T-helper 1 cell (primary cell): ENCODE measurements at places on chromosomes 6 and 20.
A peak's percentile ranks its signal among the peaks of the same experiment; 100 is the strongest.

- peak; percentile 44 for DNase-seq
These were observed 63.1 kb upstream of the KLHL31 start for GRCh38 chr6:53728570-53729194.

DNA sequence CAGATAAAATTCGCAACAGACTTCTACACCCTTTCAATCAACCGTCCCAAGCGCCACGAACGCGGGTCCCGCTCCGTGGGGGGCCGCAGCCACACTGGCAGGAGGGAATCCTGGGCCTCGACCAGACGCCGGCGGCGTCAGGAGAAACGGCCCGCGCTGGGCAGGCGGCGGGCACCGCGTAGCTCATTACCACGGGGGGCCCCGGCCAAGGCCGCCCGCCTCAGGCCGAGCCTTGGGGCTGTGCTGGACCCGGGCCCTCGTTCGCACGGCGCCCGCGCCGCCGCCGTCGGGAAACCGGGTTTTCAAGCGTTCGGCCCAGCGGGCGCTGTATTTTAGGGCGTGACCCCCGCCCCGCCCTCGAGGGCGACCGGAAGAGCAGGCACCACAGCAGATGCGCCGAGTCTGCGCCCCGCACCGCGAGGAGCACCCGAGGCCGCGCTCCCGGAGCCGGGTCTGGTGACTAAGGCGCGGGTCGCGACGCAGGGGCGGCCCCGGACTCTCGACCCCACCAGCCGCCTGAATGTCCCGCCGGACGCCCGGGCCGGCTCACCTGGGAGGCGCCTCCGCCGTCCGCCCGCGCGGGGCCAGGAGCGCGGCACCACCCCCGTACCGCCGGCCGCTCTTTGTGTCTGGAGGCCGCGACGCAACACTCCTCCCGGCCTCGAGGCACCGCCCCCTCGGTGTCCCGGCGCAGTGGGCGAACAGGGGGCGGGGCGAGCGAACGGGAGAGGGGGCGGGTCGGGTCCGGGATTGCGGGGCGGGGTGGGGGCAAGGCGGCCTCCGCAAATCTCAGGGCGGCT, at the start of gene NINL:
Gene NINL, minus strand, starts transcription at position 627 of the 800 bp plus-strand sequence. CDS start 58,944 bp downstream, outside the sequence.
- DNase-seq = peak; percentile 27

- no peak for DNase-seq
These were observed 63.6 kb downstream of the SSR1 start for GRCh38 chr6:7249391-7249790.

DNA sequence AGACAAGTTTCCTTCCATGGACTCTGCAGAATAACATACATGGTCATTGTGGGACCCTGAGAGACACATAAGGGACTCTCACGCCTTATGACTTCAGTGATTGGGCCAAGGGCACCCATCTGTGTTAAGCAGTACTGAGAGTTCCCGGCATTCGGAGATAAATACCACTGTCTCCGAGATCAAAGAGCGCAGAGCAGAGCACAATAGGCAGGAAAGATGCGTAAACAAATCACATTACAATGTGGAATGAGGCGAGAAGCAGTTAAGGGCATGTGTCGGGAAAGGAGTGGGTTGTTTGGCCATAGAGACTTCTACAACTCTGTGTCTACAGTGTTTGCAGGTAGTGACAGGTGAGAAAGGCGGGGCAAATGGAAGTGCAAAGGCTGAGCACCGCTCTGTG, 57.6 kb downstream of the NRSN1 start:
- DNase-seq = no peak

DNA sequence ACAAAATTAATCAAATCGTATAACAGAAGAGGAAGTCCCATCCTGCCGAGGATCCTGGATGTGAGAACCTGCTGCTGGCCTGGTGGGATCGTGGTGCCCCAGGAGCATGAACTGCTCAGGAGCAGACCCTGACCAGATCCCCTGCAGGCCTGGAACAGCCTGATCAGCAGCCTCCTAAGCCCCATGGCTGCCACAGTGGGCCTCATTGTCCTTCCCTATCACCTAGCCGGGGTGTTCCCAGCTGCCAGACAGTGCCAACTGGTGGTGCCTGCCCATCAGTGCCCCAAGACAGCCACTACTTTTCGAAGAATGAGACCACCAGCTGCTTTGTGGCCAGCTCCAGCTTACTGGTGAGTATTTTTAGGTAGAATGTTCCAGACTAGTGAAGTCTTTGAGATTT, 19.6 kb upstream of the MAS1L start:
- DNase-seq = no peak

- no peak for DNase-seq
These were observed 23.8 kb upstream of the TMEM30A start for GRCh38 chr6:75308250-75308988.

DNA sequence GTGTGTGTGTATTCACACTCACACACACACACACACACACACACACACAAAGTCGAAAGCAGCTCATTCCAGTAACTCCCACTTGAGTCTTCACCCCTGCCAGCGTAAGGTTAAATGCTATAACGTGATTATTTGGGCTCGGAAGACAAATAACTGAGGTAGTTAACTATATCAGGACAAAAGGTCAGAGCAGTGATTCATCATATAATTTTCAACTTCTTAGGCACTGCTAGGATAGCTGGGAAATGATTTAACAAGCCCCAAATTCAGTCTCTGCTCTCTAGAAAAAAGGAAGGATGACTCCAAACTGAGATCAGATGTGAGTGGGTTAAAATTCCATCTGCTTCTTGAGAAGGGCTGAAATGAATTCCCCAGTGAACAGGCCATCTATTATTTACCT, 30.7 kb downstream of the HDGFL1 start:
- no peak for DNase-seq

DNA sequence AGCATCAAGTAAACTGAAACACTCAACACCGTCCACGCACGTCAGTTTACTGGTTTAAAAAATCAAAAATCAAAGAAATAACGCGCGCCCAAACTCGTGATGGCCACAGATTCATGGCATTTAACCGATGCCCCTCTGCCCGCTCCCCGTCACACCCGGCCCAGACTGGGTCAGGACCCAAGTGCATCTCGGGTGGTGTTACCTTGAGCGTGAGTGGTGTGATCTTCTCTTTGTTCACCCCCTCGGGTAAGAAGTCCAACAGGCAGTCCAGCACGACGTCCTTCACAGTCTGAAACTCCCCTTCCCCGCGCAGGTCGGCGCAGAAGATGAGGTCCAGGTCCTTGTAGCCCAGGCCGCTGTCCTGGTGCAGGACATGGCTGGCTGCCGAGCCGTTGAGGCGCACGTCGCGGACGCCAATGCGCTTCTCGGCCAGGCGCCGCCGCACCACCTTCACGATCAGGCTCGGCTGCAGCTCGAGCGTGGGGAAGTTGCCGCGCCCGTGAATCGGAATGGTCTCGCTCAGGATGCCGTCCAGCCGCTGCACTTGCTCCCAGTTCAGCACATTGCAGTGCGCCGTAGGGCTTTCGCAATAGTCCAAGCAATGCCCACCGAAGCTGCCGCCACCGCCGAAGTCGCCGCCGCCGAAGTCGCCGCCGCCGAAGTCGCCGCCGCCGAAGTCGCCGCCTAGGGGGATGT, 945 bp downstream of the TENT5A start:
- peak; percentile 12 for DNase-seq

GRCh38 chr6:52620906-52621190, 44.0 kb upstream of the TRAM2 start:
- no peak for DNase-seq

DNA sequence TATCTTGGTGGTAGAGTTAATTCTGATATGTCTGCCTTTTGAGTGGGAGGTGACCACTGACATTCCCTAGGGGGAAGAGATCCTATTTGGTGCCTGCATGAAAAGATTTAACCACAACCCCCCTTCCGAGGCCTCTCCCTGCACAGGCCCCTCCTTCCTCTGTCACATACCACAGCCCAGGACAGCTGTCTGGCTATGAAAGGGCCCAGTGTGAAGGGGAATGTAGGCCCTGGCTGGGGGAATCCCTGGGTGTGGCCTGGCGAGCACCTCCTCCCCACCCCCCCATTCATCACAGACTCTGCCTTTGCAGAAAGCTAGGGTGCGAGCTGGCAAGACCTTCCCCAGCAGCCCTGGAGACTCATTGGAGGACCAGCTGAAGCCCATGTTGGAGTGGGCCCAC, 27.4 kb upstream of the MAPRE1 start:
- DNase-seq = peak; percentile 15

DNA sequence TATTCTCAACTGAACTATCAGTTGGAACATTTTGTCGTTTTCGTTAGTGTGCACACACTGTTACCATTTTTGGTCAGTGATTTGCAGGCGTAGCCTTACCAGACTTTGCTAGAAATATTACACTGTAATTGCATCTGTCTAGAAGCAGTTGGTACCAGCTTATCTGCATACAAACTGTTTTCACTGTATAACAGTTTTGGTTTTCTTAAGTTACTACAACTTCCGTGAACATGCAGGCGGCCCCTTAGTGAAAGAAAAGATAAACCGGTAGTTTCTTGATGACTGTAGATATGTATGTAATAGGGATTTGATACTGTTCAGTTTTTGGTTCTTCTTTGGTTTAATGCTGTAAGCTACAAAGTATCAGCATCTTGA, 1.3 kb downstream of the DSTN start:
- peak; percentile 69 for DNase-seq

- no peak for DNase-seq
These were observed 24.9 kb downstream of the COL21A1 start for GRCh38 chr6:56222499-56222898.

GRCh38 chr6:145044641-145045246, 690.6 kb downstream of the EPM2A start:
- no peak for DNase-seq

GRCh38 chr6:14031516-14031915, 86.1 kb upstream of the CD83 start:
- DNase-seq = no peak

- DNase-seq = no peak
These were observed 14.2 kb upstream of the SYNJ2 start for GRCh38 chr6:157967486-157967885.

GRCh38 chr6:13733178-13733887, 21.7 kb upstream of the RANBP9 start:
- DNase-seq = no peak

DNA sequence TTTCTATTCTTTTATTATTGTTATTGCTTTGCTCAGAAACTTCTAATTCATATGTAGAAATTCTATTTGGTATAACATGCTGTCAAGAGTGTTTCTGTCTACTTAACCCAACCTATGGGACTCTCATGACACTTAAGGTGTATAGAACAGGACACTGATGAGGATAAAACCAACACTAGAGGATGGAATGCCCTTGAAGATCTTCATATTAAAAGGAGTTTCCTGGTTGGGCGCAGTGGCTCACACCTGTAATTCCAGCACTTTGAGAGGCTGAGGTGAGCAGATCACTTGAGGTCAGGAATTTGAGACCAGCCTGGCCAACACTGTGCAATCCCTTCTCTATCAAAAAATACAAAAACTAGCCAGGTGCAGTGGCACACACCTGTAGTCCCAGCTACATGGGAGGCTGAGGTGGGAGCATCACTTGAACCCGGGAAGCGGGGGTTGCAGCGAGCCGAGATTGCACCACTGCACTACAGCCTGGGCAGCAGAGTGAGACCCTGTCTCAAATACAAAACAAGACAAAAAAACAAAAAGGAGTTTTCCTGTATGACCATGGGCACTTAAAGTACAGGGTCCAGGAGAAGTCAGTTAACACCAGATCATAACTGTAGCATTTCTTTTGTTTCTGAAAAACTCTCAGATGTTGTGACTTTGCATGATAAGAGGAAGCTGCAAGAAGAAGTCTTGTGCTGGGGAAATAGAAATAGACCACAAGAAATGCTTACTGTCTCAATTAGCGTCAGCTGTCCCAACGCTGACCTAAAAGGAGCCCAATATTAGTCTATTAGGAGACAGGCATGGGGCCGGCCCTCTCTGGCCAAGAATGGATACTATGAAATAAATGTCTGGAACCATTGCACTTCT, 38.9 kb upstream of the CD2AP start:
- no peak for DNase-seq

- DNase-seq = no peak
These were observed 47.8 kb upstream of the NRSN1 start for GRCh38 chr6:24078200-24078599.

DNA sequence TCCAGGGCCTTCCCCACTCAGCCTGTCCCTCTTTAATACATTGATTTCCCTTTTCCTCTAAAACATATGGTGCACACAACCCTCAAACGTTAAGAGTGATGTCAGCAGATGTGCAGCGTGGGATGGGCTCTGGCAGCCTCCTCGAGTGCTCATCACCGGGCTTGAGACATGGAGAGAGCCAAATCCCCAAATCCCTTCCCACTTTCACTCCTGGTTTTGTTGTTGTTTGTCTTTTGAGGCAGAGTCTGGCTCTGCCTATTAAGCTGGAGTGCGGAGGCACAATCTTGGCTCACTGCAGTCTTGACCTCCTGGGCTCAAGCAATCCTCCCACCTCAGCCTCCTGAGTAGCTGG, 5.8 kb upstream of the PLTP start:
- no peak for DNase-seq
